DMS 273 treated with DMSO at 0.1 percent for 48 hours (cell line): ENCODE measurements at places on chromosomes 6 and 20.

- no peak for DNase-seq
These were observed 296.7 kb downstream of the CDH26 start for GRCh38 chr20:60254901-60255411.

DNA sequence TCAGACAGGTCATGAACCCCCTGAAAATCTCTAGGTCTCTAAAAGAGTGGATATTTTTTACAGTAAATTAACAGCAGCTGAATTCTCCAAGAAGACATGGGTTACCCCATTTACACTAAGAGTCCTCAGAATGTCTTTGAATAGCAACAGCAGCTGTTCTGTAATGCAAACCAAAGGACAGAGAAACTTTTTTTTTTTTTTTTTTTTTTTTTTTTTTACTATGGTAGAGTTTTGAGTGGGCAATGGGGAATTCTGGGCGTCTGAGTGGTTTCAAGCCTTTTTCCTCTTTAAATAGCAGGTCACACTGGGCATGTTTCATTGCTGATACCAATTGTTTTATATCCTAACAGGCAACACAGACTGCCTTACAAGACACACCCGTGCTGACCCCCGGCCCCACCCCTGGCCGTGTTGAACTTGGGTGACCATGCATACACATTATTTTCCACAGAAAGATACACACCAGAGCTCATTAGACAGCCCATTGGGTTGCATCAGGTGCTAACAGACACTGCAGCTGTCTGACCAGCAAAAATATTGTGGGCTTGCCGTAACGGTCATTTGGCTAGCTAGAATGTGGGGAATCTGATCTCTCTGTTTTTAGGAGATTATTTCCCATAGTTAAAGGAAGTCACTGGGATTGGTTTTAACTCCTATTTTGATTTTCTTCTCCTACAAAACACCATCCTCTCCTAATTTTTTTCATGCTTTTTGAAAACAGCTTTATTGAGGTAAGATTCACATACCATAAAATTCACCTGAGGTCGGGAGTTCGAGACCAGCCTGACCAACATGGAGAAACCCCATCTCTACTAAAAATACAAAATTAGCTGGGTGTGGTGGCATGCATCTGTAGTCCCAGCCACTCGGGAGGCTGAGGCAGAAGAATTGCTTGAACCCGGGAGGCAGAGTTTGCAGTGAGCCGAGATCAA, 26.7 kb upstream of the IRF4 start:
- DNase-seq = no peak

DNA sequence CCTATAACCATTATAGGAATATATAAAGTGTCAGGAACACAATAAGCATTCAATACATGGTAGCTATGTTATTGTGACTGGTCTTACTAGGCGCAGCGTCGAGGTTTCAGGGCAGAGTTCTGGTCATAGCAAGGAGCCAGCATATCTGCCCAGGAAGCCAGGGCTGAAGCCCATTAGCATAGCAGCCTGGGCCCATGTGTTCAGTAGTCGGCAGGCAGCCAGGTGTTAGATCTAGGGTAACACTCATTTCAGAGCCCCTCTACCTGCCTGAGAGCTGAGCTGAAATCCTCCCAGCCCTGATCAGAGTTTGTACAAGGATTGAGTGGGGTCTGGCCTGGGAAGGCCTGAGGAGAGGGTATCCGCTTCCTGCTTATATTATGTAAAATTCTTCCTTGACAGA, 32.1 kb downstream of the C20orf173 start:
- DNase-seq = peak; percentile 80

GRCh38 chr6:100701728-100702127, 179.4 kb downstream of the ASCC3 start:
- DNase-seq = no peak

- no peak for DNase-seq
These were observed 28.7 kb downstream of the KAT14 start for GRCh38 chr20:18166241-18166881.

- DNase-seq = no peak
These were observed 13.0 kb downstream of the SLC35F1 start for GRCh38 chr6:117919775-117920729.

GRCh38 chr6:163460307-163460782, 45.8 kb downstream of the QKI start:
- no peak for DNase-seq

DNA sequence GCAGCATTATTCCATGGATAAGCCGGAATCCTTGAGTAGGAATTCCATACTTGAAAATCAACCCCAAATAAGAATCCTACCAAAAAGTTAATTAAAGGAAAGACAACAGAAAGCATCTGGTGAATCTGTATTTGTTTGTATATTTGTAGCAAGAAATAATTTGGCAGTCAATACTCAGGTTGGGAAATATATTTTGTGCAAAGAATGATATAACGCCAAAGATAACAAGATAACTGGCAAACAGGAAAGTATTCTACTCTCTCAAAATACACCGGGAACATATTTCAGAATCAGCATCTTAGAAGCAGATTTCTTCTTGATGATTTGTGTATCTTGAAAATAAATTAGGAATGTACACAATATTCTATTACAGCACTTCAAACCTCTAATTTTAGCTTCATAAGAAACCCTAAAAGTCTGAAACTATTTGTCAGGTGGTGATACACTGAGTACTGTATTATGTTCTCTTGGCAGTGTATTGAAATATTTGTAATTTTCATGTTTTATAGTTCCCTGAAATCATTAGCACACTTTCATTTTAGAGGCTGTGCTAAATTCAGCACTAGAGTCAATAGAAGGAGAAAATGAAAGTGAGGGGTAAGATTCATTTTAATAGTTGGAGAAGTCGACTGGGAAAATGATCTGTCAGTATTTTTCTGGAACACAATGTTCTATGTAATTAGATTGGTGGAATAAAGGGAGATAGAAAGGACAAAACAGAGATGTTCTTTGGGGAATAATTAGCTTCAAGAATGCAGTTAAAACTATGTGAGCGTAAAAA, 879.7 kb upstream of the GJE1 start:
- DNase-seq = no peak

DNA sequence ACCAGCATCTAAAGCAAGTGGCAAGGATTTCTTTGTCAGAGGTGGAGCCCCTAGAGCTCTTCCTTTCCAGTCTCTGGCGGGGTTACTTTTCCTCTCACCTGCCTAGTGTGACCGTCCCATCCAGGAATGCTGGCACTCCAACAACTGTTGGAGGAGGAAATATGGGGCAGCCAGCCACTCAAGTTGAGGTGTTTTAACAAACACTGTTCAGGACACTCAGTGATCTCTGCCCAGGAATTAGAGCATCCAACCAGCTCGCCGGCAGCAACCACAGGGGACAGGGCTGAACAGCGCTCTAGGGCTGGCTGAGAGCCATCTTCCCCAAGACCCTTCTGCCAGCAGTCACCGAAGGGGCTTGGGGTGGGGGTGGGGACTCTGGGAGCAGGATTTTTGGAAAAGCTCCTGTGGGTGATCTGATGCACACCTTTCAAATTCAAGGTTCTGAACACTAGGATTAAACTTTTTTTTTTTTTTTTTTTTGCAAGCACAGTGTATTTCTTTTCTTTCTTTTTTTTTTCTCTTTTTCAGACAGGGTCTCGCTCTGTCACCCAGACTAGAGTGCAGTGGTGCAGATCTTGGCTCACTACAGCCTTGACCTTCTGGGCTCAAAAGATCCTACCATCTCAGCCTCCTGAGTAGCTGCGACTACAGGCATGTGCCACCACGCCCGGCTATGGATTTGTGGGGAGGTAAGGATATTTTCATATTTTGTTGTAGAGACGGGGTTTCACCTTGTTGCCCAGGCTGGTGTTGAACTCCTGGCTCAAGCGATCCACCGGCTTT, 28.4 kb upstream of the KCNK16 start:
- no peak for DNase-seq

DNA sequence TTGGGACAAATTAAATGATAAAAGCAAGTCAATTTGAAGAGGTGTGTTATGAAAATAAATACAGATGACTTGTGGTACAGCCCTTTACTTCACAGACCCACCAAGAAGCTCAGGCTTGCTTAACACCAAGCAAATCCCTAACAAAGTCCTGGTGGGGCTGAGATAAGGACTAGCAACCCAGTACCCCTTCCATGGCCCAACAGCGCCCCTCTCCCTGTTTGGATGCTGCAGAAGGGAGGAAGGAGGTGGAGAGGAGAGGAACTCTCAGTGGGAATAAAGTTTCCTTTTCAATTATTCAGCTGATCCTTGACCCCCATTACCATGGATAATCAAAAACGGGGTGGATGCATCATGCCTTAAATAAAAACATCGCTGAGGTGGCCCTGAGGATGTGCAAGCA, 4.5 kb upstream of the ZNF831 start:
- no peak for DNase-seq

DNA sequence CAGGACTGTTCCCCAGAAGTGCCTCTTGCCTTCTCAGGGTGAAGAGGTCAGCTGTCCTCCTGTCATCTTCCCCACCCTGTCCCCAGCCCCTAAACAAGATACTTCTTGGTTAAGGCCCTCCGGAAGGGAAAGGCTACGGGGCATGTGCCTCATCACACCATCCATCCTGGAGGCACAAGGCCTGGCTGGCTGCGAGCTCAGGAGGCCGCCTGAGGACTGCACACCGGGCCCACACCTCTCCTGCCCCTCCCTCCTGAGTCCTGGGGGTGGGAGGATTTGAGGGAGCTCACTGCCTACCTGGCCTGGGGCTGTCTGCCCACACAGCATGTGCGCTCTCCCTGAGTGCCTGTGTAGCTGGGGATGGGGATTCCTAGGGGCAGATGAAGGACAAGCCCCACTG, 9.8 kb downstream of the PI16 start:
- DNase-seq = no peak

GRCh38 chr6:107712237-107712664, 111.9 kb downstream of the SCML4 start:
- DNase-seq = no peak

GRCh38 chr6:126551832-126552231, 211.9 kb downstream of the CENPW start:
- no peak for DNase-seq

GRCh38 chr6:146184701-146185100, 155.8 kb downstream of the GRM1 start:
- no peak for DNase-seq

- DNase-seq = peak; percentile 14
These were observed 6.7 kb downstream of the PRDM13 start for GRCh38 chr6:99613409-99613704.
